ENCODE measurements at places on chromosomes 16 and 17. TPM values are rescaled to one million over a fixed set of nuclear protein-coding genes. Genes with fewer than 3 reads are reported as not detected.

GRCh38 chr17:14604591-14605266 is 303.8 kb downstream of the HS3ST3B1 start:
- H3K4me1 ChIP-seq: no peaks in the 10 kb centered on the region
- H3K4me3 ChIP-seq: no peak overlapping the region
- no peak overlapping the region for H3K27ac ChIP-seq
- no peak for DNase-seq
- H3K27me3 ChIP-seq: peaks cover 13% of the 10 kb centered on the region
- H3K36me3 ChIP-seq: no peaks in the 10 kb centered on the region

RAD51D gene
- 10.7 TPM for total RNA-seq

GRCh38 chr17:64017381-64017980 is 3.0 kb downstream of the ICAM2 start:
- H3K36me3 ChIP-seq: no peaks in the 10 kb centered on the region
- H3K4me3 ChIP-seq: no peak overlapping the region
- H3K4me1 ChIP-seq: no peaks in the 10 kb centered on the region
- no peaks in the 10 kb centered on the region for H3K27me3 ChIP-seq
- H3K27ac ChIP-seq: no peak overlapping the region

DNA sequence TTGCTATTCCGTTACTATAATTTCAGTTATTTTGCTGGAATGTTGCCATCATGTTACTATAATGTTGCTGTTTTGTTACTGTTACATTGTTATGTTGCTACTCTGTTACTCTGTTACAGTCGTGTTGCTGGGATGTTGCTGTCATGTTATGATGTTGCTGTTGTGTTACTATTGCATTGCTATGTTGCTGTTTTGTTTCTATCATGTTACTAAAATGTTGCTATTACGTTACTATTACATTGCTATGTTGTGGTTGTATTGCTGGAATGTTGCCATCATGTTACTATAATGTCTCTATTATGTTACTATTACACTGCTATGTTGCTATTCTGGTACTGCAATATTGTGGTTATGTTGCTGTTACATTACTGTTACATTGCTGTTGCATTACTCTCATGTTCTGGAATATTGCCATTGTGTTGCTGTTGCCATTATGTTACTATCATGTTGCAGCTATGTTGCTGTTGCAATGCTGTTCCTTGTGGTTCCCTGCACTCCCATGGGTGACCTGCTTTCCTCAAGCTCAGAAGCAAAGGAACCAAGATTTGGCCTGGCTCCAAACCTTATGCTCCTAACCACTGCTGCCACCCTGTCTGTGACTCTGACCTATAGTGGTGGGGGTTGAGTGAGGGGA is 64.4 kb downstream of the ABCC6 start:
- H3K36me3 ChIP-seq: no peaks in the 10 kb centered on the region
- DNase-seq: peak; percentile 9
- H3K27me3 ChIP-seq: no peaks in the 10 kb centered on the region

- no peak overlapping the region for H3K4me3 ChIP-seq
- no peak for DNase-seq
- H3K36me3 ChIP-seq: peaks cover 5% of the 10 kb centered on the region
- H3K4me1 ChIP-seq: no peaks in the 10 kb centered on the region
- H3K27ac ChIP-seq: no peak overlapping the region
Measured at GRCh38 chr17:55390364-55390977, 31.2 kb downstream of the MMD start.

DNA sequence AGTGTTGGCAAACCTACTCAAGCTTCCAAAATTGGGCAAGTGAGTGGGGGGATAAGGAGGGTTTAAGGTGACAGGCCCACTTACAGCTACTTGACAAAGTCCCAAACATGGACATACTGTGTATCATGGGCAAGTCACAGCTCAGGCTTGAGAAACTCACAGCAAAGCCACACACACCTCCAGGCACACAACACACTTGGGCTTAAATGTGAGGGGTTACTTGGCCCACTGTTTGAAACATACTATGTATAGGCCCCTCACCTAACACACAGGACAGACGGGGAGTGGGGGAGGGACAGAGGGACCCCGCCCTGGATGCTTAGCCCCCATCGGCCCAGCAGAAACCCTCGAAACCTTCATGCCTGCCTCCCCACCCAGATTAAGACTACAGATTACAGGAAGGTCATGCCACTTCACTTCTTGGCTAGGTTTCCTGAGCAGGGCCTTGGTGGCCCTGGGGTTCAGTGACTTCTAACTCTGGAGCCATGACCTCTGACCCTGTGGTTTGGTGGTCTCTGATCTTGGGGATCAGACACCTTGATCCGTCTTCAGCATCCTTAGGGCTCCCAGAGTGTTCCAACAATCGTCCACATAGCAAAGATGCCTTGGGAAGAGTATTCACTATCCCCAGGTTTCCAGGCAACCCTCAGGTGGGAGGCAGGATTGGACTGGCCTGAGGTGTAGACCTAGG is 2.3 kb upstream of the SAMD14 start:
- no peak overlapping the region for H3K27ac ChIP-seq
- H3K4me1 ChIP-seq: peaks cover 3% of the 10 kb centered on the region
- no peak overlapping the region for H3K4me3 ChIP-seq
- DNase-seq: no peak
- peaks cover 17% of the 10 kb centered on the region for H3K27me3 ChIP-seq

DNA sequence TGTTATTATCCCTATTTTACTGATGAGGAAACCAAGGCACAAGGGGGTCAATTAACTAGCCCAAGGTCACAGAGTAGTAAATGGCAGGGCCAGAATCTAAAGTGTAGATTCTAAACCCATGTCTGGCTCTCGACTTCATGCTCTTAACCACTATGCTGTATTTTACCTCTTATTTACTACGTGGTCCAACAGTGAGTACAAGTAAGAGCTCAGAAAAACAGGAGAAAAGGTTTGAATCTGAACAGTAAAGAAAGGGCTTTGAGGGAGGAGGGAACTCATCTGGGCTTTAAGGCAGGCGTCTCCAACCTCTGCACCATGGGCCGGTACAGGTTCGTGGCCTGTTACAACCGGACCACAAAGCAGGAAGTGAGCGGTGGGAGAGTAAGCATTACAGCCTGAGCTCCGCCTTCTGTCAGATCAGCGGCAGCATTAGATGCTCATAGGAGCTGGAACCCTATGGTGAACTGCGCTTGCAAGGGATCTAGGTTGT is 62.9 kb downstream of the SMURF2 start:
- H3K4me1 ChIP-seq: no peaks in the 10 kb centered on the region
- no peak for DNase-seq
- no peaks in the 10 kb centered on the region for H3K27me3 ChIP-seq
- no peak overlapping the region for H3K4me3 ChIP-seq
- H3K27ac ChIP-seq: no peak overlapping the region

SLC9A5 gene
- total RNA-seq: 1.1 TPM
